ENCODE measurements at places on chromosomes 12 and 14. TPM values are rescaled to one million over a fixed set of nuclear protein-coding genes. Genes with fewer than 3 reads are reported as not detected.

Gene SMIM41
- total RNA-seq: not detected

Gene MYO1H
- total RNA-seq: under 0.01 TPM

Gene TAS2R20
- 6.9 TPM for total RNA-seq

Gene RERG
- 1.6 TPM for total RNA-seq

Gene INF2
- total RNA-seq: 5.3 TPM

Gene PARP2
- total RNA-seq: 20.8 TPM

Gene AVPR1A
- total RNA-seq: 14.3 TPM

Gene SLC8A3
- 43.6 TPM for total RNA-seq

Gene HCAR3
- not detected for total RNA-seq

Gene SLCO1B1
- total RNA-seq: not detected

Gene FOXN4
- under 0.01 TPM for total RNA-seq

Gene OR6C2
- total RNA-seq: not detected

DNA sequence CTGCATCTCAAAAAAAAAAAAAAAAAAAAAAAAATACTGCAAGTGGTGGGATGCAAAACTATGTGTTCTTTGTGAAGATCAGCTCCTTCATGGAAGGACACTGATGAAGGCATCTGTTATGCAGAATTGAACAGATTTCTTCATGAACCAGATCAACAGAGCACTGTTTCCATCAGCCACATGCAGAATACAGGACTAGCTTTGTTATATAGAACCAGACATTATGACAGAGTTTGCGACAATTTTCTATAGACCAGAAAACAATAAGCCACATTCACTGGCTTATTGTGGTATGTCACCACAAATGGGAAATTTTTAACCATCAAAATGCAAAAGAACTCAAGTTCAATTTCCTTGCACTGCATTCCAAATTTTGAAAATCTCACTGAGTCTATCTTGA, 34.7 kb downstream of the CIT start:
- DNase-seq: peak; percentile 29

- no peak for DNase-seq
These were observed 630 bp downstream of the PLEKHH1 start for GRCh38 chr14:67533754-67534085.

DNA sequence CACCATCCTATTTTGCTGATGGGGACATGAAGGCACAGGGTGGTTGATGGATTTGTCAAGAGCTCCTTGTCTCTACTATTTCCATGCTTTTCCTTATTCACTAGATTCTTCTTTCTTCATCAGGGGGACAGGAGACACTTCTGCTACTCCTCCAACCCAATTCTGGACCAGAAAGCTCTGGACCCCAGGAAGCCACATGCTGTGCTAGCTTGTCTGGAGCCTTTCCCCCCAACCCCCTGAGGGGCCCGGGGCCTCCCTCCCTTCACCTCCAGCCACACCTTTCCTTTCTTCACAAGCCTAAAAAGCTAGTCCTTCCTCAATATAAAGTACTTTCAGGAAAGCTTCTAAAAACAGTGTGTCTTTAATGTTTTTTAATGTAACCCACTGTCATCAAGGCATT, 75.1 kb upstream of the CAPRIN2 start:
- no peak for DNase-seq

DNA sequence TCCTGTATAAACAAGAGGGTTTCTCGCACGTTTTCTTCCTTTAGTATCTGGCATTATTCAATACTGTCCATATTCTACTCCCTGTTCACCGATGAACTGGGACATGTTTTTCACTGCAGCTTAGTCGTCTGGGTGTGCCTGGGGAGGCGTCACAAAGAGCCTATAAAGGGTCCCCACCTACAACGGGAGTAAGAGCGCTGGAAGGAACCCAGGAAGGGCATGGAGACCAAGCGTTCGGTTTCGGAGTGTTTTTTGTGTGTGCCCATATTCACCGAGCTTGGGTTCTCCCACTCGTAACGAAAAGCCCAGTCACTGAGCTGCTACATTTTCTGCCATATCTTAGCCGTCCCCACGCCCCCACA, 592 bp upstream of the USP15 start:
- DNase-seq: peak; percentile 1

DNA sequence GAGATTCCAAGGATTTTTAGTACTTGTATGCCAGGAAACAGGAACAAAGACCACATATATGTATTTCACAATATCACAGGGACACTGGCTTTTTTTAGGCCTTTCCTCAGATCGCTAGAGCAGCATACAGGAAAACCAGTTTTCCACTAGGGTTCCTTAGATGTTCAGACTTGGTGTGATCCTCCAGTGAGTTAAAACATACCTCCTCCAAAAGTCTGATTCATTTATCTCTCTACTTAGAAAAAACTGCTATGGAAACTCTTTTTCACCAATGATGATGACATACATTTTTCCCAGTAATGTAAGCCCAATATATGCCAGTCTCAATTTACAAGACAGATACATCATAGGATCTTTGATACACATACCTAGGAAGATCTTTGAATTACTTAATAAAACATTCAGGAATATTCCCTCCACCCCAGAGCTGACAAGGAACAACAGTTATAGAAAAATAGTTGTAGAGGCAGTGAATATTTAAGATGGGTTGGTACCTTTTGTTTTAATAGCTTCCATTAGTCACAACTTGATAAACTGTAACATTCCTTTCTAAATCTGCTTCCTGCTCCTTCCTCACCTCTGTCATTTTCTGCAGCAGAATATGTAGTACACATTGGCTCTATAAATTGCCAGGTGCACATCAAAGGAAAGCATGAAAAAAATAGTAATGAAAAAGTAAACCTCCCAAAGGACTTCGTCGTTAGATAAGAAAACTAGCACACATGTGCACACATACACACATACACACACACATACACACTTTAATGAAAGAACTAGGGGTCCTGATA, 27.5 kb downstream of the BCAT1 start:
- DNase-seq: no peak

GRCh38 chr14:21077672-21078071, 7.6 kb downstream of the ARHGEF40 start:
- DNase-seq: no peak

GRCh38 chr14:61533513-61534255, 161.6 kb upstream of the HIF1A start:
- DNase-seq: no peak

DNA sequence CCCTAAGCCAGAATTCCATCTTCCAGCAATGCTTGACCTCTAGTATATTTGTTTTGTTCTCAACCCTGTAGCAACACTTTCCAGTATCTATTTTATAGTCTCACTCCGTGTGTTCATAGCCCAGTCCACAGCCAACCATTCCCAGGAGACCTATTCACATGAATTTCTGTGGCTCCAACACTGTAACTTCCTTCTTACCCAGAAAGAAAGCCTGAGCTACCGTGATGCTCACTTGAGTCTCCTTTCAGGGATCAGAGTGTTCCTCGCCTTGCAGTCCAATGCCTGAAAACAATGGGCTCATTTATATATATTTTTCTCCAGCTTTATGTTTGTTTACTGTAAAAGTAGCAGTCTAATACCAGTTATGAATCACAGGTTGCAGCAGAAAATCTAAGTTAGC, 645.0 kb upstream of the NOVA1 start:
- DNase-seq: no peak

GRCh38 chr12:109738878-109739665, 25.4 kb downstream of the FAM222A start:
- no peak for DNase-seq

DNA sequence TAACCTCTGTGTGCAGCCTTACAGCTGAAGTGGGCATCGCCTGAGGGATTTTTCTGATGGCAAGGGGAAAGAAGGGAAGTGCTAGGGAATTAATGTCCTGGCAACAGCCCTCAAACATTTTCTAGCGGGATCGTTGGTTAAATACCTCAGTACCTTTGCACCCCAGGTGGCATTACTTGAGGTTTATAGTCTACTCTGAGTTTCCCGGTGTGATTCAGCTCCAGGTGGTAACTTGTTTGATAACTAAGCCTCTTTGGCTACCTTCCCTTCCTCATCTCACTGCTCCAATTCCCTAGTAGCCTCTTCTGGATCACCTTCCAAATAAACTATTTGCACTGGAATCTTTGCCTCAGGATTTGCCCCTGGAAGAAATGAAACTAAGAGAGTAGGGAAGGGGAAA, 237.0 kb upstream of the SSTR1 start:
- DNase-seq: no peak

DNA sequence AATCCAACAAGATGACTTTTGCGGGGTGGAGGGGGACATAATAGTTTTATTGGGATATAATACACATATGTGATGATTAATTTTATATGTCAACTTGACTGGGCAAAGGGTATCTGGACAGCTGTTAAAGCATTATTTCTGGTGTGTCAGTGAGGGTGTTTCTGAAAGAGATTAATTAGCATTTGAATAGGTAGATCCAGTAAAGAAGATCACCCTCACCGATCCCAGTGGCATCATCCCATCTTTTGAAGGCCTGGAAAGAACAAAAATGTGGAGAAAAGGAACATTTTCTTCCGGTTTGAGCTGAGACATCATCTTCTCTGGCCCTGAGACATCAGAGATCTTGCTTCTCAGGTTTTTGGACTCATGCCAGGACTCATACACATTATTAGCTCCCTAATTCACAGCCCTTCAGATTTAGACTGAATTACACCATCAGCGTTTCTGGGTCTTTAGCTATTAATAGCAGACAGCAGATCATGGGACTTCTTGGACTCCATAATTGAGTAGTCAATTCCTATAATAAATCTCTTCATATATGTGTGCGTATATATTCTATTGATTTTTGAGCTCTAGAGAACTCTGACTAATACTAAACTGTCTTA, 283.6 kb downstream of the PCNX1 start:
- no peak for DNase-seq

DNA sequence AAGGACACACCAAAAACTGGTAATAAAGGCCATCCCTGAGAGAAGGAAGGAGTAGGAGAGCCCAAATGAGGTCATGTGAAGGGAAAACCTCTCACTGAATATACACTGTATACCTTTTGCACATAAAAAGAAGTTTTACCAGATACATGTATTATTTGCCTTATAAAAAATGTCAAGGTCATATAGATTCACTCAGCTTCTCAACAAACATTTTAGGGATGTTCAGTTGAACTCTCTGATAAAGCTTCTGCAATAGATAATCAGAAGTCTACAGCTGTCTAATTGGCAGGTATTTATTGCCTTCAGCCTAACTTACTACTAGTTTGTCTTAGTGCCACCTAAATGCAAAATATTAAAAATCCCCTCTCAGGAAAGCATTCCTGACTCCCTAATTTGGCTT, 8.7 kb downstream of the SLC11A2 start:
- no peak for DNase-seq

GRCh38 chr14:91383439-91383838, 34.2 kb downstream of the CCDC88C start:
- DNase-seq: no peak

- no peak for DNase-seq
These were observed 32.0 kb downstream of the ITGA7 start for GRCh38 chr12:55675666-55676065.

DNA sequence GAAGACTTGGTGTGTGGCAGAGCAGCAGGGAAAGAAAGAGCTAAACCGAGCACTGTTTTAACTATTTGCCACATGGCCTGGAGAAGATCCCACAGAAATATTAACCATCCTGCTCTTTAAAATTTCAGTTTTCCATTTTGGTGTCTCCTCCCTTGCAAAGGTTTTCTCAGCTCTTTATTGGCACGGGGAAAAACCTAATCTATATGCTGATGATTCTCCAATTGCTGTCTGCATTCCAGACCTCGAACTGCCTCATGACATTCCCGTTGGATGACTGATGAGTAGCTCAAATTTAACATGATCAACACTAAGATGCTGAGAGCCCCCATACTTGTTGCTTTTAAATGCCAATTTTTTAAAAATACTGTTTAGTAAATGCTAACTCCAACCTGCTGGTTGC, 115.0 kb downstream of the EMP1 start:
- DNase-seq: no peak

DNA sequence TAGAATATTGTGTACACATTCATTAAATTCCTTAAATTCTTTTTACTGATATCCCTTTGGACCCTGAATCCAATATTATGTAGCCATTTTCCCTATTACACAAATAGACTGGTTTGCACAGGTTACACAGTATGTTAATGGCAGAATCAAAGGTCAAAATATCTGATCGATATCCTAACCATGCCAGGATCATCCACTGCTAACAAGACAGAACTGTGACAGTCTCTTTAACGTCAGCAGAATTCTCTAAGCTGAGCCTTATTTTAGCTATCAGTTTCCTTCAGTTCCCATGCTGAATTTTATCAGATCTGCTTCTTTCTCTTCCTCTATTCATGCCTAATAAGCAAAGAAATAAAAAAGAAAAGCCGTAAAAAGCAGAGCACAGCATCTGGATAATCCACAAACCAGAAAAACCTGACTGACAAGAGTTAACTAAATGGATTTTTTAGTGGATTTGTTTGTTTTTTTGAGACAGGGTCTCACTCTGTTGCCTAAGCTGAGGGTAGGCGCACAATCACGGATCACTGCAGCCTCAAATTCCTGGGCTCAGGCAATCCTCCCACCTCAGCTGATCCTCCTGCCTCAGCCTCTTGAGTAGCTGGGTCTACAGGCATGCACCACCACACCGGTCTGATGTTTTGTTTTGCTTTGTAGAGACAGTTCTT, 130.4 kb downstream of the PAWR start:
- no peak for DNase-seq

DNA sequence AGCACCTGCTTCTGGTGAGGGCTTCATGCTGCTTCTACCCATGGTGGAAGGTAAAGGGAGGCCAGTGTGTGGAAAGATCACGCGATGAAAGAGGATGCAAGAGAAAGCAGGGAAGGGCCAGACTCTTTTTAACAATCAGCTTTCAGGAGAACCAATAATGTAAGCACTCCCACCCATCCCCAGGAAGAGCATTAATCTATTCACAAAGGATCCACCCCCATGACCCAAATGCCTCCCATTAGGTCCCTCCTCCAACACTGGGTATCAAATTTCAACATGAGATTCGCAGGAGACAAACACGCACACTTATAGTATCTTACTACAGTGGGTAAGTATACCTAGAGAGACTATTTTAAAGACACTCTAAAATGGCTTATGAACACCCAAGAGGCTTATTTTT, 80.5 kb upstream of the TMCC3 start:
- DNase-seq: no peak

- no peak for DNase-seq
These were observed 258.4 kb downstream of the AKAP6 start for GRCh38 chr14:32587461-32587860.

- DNase-seq: no peak
These were observed 503 bp downstream of the FBXO21 start for GRCh38 chr12:117189725-117190209.

DNA sequence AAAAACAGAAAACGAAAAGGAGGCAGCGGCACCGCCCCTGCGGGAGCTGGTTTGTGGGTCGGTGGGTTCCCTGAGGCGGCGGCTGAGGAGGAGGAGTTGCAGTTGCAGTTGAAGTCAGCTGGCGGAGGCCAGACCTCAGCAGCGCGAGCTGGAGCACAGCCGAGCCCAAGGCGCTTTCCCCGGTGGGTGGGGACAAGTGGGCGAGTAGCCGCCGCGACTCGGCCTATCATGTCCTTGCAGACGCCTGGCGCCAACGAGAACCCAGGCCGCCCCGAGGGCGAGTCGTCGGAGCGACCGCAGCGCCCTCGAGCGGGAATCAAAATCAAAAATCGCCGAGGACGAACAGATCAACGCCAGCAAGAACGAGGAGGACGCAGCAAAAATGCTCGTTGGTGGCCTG, 12.7 kb upstream of the CLEC1A start:
- DNase-seq: no peak

- DNase-seq: no peak
These were observed 146.1 kb upstream of the NCOR2 start for GRCh38 chr12:124713436-124714082.

GRCh38 chr12:4144676-4145075, 128.9 kb upstream of the CCND2 start:
- DNase-seq: no peak

All from frontal cortex (tissue), 4 donors.